ENCODE measurements at places on chromosomes 1 and 21.

GRCh38 chr1:115829023-115829674 lies 11.8 kb downstream of the NHLH2 start:
- no peak for DNase-seq

GRCh38 chr1:221612047-221612777 lies 129.7 kb downstream of the DUSP10 start:
- DNase-seq = no peak

DNA sequence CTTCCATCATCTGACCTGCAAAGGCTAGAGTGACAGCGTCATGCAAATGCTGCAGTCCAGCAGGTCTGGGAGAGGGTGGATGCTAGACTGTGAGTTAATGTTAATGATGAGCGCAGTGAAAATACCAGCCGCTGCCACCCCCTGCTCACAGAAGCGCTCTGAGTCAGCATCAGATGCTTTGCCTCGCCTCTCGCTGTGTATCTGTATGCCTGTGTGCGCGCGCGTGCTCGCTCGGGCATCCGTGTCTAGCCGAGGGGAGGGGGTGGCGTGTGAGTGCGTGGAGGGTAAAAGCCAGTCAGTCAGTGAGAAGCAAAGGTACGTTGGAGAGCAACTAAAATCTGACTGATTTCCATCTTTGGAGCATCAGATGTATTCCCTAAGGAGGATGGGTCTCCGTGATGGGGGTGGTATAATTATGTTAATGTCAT lies 858.7 kb downstream of the USP25 start:
- no peak for DNase-seq

DNA sequence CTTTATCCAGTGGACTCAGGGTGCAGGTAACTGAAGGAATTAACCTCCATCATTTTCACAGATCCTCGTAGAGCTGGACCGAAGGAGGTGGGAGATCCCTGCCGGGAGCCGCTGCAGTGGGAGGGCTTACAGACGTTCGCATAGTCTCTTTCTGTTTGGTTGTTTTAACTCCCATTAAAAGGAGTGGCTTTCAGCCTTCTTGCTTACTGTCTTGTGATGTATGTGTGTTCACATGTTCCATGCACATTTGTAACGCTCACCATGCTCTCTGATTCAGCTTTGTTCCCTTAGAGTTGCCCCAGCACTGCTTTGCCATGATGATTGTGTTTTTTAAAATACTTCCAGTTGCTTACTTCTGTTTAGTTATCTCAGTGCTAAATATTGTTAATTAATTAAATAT lies 85.8 kb downstream of the ADARB1 start:
- DNase-seq = no peak

- no peak for DNase-seq
These were observed 2.6 kb upstream of the NECTIN4 start for GRCh38 chr1:161091796-161092507.

DNA sequence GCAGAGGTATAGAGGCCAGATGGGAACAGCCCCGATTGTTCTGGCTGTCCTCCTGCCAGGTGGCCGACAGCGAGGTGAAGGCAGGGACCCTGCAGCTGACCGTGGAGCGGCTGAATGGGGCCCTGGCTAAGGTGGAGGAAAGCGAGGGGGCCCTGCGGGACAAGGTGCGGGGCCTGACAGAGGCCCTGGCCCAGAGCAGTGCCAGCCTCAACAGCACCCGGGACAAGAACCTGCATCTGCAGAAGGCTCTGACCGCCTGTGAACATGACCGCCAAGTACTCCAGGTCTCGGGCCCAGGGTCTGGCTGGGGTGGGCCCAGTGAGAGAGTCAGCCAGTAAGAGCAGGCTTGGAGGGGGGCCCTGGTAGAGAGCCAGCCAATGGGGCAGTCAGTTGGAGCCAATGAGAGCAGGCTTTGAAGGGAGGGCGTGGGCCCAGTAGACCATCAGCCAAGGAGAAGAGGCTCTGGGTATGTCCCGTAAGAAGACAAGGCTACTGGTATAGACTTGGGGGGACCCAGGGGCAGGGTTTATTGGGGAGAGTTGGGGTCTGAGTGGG lies 11.3 kb downstream of the MFAP2 start:
- no peak for DNase-seq

Measured in activated CD4-positive, alpha-beta T cell treated with anti-CD3 and anti-CD28 coated beads, Interleukin-2, amount 50 U/mL, for 24 hours (primary cell).